ENCODE measurements at places on chromosomes 13 and 19.
A peak's percentile ranks its signal among the peaks of the same experiment; 100 is the strongest.

GRCh38 chr13:24627090-24627714 is 53.0 kb upstream of the ATP12A start:
- no peak for DNase-seq

- peak; percentile 56 for DNase-seq
These were observed 1.6 kb downstream of the JUNB start for GRCh38 chr19:12792853-12793289.

- no peak for DNase-seq
These were observed 120.0 kb downstream of the CCNA1 start for GRCh38 chr13:36552334-36552733.

GRCh38 chr19:46489445-46490272 is 6.0 kb downstream of the PNMA8B start:
- no peak for DNase-seq

GRCh38 chr13:50671497-50671850 is 172.0 kb downstream of the DLEU7 start:
- DNase-seq, result no peak

DNA sequence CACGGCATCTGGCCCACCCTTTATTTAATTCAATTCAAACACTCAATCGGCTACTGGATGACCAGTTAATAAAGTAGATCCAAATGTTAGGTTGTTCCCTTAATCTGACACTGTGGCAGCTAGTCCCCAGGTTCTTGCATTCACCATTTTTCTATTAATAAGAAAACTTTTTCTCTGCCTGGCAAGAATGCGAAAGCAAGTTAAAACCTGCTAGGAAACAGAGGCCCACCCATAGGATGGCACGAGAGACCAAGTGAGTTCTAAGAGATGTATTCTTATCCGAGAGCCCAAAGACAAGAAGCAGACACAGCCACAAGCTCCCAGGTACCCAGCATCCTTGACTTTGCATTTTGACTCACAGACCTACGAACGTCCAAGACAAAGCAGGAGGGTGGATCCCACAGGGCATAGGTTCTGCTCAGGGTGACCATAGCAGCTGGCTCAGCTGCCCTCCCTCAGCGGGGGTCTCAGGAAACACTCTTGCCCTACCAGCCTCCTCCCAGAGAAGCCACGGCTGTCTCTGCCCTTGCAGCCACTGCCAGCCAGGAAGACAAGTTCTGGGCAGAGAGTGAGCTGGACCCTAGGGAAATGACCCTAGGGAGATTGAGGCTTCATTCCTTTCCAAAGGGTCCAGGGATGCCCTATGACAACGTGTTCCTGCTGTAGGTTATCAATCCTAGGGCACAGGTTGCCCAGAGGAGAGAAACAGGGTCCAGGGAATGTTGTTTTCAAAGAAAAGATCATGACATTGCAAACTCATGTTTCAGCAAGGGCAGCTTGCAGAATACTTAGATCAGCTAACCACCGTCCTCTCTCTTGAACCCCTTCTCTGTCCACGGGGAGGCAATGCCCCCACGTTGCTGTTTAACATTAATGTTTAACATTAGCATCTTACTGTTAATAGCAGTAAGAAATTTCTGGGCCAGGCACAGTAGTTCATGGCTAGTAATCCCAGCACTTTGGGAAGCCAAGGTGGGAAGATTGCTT is 147.2 kb upstream of the ZNF507 start:
- no peak for DNase-seq

DNA sequence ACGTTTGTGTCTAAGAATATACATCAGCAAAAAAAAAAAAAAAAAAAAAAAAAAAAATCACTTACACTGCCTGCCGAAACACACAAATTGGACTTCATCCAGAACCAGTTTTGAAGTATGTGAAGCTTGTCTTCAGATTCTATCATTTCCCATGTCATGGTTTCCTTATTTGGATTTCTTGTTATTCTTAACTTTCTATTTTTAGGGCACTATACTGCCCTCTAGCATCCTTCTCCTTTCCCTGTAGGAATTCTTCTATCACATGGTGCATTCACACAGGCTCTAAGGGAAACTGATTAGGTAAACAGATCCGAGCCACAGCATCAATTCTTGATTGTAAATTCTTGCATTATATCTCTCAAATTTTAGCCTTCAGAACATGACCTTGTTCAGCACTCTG is 1507.5 kb downstream of the OLFM4 start:
- peak; percentile 37 for DNase-seq

GRCh38 chr13:100794575-100794974 is 120.0 kb upstream of the TMTC4 start:
- no peak for DNase-seq

DNA sequence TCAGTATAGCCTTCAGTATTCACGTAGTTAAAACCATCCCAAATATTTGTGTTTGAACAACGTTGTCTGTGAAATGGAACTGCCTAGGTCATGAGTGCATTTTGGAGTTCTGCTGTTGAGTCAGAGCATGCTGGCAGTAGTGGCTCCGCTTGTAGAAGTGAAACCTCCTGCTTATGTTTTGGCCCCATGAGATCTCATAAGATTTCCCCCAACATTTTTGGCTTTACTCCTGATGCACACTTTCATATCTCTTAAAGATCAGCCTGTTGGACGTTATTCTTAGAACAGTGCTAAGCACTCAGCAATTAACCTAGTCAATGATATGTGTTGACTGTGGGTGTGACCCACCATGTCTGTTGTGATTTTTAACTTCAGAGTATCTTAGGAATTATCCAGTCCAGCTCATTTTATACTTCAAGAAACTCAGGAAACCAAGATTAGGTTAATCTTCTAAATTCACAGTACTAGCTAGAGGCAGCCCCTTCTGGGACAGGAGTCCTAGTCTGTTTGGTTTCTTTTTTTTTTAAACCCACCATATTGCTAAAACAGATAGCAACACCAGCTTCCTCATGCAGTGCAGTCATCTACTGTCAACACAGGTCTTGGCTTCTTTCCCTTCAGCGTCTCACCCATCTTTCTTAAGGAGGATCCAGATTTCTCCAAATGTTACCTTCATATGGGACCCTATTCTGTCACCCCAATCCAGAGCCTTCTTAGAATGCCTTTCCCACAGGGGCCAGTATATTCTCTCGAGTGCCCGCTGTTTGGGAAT is 26.2 kb downstream of the RAP2A start:
- DNase-seq, result no peak

GRCh38 chr13:97279913-97280312 is 57.8 kb downstream of the MBNL2 start:
- no peak for DNase-seq

DNA sequence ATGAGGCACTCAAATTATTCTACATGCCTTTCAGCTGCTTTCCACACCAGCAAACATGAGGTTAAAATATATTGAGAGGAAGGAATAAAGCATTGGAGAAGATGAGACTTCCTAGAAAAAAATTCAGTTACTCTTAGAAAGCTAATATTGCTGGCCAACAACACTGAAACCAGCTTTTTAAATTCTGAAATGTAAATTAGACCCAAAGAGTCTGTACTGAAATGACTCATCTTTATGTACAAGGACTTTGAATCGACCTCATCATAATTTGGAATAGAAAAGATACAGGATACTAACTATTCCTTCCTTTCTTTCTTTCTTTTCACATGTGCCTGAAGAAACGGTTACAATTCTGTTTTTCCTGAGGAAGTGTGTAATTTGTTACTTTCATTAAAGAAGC is 6.5 kb upstream of the HSPH1 start:
- no peak for DNase-seq

DNA sequence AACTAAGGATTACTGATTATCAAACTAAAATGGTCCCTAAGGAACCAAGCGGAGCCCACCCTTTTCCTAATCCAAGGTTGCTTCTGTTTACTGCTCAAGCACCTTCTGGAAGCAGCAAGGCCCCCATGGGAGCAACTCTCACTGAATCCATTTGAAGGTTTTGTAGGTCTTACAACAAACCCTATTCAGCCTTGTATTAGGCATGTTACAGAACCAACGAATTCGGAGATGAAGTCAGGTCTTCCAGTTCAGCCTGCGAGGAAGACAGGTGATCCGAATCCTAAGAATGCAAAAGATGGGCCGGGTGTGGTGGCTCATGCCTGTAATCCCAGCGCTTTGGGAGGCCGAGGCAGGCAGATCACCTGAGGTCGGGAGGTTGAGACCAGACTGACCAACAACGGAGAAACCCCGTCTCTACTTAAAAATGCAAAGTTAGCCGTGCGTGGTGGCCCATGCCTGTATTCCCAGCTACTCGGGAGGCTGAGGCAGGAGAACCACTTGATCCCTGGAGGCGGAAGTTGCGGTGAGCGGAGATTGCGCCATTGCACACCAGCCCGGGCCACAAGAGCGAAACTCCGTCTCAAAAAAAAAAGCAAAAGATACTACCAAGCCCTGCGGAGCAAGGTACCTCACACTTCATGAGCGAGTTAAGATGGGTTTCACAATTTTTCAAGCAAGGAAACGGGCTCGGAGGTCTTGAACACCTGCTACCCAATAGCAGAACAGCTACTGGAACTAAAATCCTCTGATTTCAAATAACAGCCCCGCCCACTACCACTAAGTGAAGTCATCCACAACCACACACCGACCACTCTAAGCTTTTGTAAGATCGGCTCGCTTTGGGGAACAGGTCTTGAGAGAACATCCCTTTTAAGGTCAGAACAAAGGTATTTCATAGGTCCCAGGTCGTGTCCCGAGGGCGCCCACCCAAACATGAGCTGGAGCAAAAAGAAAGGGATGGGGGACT is 609 bp downstream of the ZAR1L start:
- peak; percentile 52 for DNase-seq

GRCh38 chr13:25324100-25324499 is 22.7 kb downstream of the NUP58 start:
- no peak for DNase-seq

DNA sequence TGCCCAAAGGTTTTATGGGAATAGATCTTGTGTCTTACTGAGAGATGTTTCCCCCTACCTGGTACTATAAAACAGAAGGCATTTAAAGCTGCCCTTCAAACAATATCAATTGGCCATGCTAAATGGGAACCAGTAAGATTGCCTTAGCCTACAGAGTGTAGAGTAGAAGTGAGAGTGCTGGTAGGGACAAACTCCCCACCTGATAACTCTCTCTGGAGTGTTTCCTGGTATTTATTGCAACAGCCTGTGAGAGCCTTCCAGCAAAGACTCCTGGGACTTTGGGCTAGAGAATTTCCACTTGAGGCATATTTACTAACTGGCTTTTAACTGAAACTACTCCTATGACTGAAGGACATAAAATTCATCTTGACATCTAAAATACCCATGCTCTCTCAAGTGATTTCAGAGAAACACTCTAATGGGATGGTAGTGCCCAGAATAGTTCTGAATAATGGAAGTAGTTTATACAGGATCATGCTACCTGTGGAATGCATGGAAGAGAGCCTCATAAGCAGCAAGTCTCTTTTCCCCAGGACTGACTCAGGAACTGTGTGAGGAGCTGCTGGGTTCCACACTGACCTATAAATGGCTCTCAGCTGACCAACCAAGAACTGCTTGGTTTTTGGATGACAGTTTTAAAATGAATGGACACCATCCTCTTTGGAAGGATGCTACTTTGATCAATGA is 132.7 kb upstream of the SLITRK5 start:
- no peak for DNase-seq

Measured in NCI-H2171 treated with DMSO at 0.1 percent for 48 hours (cell line).